ENCODE measurements at places on chromosomes 6 and 20.

DNA sequence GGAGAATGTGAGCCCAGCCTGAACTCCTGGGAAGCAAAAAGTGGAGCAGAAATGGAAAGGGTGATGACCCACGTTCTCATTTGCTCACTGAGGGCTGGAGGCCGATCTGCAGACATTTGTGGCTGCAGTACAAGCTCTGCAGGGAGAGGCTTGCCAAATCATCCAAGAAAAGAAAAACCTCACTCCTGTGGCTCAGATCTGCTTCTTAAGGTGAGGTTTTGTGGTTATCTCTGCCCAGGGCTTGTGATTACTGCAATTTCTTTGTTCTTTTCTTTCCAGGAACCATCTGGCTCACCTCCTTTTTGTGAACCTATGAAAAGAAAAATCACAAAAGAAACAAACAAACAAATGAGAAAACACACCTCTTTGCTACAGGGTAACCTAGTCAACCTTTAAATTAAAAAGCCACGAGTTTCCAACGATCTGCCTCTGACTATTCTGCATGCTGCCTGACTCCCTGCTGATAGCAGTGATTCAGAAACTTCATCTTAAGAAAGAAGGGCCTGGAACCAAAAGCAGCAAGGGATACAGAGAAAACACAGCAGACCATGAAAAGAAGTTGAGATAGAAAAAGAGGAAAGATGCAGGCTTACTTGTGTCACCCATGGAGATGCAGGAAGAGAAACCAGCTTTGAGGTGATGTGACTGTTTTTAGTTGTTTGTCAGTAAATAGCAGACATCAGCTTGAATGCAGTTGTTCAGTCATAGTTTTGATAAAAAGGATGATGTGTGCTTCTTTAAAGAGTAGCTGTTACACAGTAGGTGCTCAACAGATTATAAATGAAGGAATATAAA is 165.1 kb downstream of the LMBRD1 start:
- no peak for DNase-seq

DNA sequence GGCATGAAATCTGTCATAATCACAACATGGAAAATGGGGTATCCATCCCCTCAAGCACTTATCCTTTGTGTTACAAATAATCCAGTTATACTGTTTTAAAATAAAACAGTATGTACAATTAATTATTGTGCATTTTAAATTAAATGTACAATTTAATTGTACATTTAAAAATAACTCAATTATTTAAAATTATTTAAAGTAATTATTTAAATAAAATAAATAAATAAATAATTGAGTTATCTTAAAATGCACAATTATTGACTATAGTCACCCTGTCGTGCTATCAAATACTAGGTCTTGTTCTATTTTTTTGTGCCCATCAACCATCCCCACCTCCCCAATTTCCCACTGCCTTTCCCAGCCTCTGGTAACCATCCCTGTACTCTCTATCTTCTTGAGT is 66.9 kb upstream of the KCNG1 start:
- no peak for DNase-seq

GRCh38 chr6:38350942-38351341 is 288.8 kb downstream of the BTBD9 start:
- no peak for DNase-seq

- DNase-seq: no peak
Measured at GRCh38 chr6:53692172-53692571, 26.6 kb upstream of the KLHL31 start.

DNA sequence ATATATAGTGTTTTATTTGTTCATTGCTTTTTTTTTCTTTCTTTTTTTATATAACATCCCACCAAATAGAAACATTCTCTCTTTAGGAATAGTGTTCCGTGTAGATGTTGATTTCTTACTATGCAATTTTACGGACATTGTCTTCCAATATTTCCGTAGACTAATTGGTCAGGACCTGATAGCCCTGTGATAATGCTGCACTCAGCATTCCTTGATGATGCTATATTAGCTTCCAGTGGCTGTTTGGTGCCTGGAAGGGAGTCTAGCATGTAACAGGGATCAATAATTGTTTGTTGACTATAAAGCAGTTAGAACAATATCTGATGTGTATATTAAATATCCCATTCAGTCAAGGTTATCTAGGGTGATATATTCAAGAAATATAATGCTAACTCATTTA is 6.7 kb upstream of the OR2W1 start:
- no peak for DNase-seq

- no peak for DNase-seq
Measured at GRCh38 chr6:166671434-166672081, 44.5 kb upstream of the RPS6KA2 start.

DNA sequence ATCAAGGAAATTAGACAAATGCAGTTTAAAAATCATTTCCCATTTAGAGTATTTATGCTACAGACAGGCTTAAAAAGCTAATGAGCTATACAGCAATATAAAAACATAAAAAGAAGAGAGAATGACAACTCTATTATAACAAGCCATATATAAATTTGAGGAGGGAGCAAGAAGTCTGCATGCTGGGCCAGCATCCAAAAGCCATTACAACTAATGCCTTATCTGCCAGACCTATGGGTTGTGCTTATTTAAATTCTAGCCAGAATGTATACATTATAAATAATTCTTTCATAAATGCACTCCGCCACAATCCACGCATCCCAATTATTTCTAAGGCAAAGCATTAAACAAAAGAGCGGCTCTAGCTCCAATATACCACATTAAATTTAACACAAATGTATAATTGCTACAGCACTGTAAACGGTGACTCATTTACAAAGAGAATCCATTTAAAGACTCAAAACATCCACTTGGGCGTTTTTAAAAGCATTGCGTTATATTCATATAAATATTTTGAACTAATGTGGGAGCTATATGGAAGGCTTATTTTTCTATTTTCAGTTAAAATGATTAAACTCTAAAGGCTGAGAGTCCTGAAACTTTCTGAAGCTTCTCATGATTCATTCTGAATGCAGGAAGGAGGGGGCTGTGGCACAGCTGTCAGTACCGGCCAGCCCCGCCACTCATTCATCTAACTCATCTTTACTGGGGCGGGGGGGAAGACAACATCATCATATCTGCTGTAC is 37.7 kb upstream of the RAB22A start:
- DNase-seq: no peak

GRCh38 chr6:4336084-4336483 is 200.7 kb upstream of the ECI2 start:
- no peak for DNase-seq

DNA sequence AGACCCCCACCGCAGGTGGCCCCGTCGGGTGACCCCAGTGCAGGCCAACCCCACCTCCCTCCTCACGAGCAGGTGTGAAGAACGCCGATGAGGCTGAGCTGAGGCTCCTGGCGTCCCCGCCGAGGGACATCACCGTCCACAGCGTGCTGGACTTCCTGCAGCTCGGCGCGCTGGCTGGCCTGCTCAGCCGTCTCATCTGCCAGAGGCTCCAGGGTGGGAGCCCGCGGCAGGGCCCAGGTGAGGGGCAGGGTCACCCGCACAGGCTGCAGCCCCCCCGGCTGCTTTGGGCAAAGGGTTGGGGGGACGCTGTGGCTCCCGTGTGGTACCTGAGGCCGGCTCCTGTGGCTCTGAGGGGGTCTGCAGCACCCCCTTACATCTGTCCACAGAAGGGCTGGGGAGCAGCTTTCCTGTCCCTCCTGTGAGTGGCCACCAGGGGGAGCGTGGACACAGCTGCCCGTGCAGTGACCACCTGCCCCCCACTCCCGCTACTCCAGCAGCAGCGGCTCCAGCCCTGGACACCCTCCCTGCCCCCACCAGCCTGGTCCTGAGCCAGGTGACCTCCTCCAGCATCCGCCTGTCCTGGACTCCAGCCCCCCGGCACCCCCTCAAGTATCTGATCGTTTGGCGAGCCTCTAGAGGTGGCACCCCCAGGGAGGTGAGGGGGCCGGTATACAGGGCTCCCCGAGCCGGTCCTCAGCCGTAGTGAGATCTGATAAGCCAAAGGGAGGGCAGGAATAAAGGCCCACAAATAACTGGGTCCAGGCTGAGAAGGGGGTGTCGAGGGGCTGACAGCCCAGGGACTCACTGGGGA is 16.5 kb downstream of the COL20A1 start:
- DNase-seq: peak; percentile 49

- DNase-seq: no peak
Measured at GRCh38 chr6:15562977-15563376, 99.9 kb downstream of the DTNBP1 start.

DNA sequence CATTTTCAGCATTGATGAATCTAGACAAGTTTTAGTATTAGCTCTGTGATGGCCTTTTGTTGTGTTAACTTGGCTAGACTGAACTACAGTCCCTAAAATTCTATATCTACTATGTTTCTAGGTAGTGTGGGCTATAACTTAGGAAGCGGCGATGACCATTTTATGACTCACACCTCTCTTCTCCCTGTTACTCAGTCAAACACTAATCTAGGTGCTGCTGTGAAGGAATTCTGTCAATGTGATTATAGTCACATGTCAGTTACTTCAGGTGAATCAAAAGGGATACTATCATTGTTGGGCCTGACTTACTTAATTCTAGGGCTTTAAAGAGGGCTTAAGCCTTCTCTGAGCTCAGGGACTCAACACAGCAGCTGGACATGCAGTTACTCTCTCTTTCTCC is 691.5 kb upstream of the MAP3K7 start:
- DNase-seq: no peak

- no peak for DNase-seq
Measured at GRCh38 chr6:36853325-36853724, 14.1 kb upstream of the CPNE5 start.

DNA sequence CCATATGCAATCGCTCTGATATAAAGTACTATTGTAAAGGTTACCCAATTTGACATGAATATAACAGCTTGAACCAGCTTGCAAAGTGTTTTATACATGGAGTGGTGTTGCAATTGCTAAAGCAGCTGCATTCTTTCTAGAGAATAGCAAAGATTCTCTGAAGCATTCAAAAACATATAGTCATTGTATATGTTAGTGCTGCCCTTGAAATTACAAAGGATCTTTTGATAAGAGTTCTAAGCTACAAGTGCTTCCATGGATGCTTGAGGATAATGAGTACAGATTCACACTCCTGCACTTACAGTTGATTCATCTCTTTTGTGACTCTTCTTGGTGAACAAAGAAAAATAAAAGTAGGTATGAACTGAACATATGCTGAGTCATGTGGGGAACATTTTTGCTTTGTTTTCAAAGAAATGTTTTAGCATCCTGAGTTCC is 175.7 kb downstream of the ALDH8A1 start:
- DNase-seq: no peak

GRCh38 chr6:152078804-152079203 is 271.3 kb downstream of the ESR1 start:
- no peak for DNase-seq

DNA sequence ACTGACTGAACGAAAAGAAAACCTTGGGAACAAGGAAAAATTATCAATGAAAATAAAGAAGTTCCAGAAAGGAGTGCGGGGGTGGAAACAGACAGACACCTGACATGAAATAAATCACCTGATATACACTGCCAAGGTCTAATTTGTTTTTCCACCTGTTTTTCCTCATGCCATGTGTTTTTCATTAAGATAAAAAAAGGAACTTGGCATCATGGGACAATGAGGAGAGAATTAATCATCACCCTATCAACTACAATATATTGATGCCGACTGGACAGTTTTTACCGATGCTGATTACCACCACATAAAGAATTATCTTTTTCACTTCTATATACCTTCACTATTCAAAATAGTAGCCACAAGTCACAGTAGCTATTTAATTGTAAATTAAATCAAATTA is 233.2 kb downstream of the ARHGAP18 start:
- no peak for DNase-seq

- no peak for DNase-seq
Measured at GRCh38 chr20:62617711-62618483, 24.4 kb upstream of the SLCO4A1 start.

DNA sequence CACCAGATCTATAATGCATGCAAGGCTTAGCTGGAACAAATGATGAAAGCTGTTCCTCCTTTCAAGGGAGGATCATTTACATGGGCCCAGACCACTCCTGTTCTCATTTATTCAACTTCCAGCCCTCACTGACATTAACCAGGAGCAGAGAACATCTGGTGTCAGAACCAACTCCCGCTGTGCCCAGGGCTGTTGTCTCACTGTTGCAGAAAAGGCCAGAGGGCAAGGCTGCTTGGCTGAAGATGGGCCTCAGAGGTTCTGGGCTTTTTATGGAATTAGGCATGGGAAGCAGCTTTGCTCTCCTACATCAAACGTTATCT is 164.2 kb downstream of the GMPR start:
- no peak for DNase-seq

DNA sequence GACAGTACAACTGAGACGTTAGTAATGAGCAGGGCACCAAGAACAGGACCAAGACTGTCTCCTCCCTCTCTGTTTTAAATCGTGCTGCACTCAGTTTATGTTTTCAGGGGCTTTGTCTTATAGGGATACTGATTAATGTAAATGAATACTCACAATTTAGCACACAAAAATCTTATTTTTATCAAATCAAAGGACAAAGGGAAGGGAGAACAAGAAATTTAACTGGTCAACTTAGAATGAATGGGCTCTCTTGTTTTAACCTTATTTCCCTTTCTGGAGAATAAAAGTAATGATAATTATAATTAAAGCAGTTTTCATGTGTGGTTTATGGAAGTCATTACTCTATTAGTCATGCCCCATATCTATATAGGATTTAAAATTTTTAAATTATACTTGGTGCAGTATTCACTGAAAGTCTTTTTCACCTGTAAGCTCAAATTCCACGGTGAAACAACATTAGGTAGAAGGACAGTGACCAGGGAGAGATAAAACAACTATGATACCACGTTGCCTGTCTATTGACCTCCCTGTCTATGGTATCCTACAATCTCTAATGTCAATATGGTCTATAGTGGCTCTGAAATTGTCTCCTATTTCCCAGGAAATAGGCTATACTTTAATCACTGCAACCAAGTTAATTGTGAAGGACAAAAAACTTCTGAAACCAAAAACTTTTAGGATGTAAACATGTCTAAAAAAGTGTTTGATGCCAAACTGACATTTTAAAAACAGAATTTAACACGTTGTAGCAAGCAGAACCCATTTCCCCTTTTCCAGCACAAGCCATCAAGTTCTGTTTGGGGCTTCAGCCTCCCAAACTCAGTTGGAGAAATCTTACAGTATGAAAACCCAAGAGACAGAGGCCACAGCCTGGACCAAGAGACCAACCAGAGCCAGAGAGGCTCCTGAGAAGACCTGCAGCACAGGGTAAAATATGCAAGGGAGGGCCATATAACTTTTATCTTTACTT is 15.0 kb downstream of the ELOVL5 start:
- no peak for DNase-seq

- DNase-seq: no peak
Measured at GRCh38 chr6:43391440-43392031, 22.1 kb upstream of the ZNF318 start.

All from DMS79 treated with DMSO at 0.1 percent for 48 hours (cell line).